ENCODE measurements at places on chromosomes 7 and 10. TPM values are rescaled to one million over a fixed set of nuclear protein-coding genes. Genes with fewer than 3 reads are reported as not detected.
A peak's percentile ranks its signal among the peaks of the same experiment; 100 is the strongest.

DNA sequence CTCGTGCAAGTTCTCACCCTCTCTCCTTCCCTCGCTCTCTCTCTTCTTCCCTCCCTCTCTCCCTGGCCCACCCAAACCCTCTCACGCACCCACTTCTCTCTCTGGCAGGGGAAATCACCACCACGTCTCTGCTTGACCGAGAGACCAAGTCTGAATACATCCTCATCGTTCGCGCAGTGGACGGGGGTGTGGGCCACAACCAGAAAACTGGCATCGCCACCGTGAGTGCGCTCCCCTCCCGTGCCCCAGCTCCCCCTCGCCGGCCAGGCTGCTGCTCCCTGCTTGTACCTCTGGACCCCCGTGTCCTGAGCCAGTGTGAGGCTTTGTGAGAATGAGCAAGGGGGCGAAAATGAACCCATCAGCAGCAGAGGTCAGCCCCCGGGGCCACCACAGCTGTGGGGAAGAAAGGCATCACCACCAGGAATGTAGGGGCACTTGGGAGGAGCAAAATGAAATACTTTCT is 25.5 kb downstream of the C10orf105 start:
- DNase-seq: no peak

DNA sequence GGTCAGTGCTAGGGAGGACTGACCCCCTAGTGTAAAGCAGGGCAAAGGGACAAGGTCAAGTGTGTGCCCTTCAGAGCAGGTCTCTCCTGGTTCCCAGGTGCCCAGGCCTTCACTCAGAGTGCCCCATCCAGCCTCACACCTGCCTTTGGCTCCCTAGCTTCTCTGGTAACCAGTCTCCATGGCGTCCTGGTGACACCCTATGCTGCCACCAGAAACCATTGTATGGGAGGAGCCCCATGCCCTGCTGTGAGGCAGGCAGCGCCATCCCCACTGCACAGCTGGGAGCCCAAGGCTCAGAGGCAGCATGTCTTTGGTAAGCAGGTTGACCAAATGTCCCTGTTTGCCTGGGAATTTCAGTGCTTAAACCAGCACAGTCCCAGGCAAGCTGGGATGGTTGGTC is 33.1 kb upstream of the HMX3 start:
- no peak for DNase-seq

- peak; percentile 92 for DNase-seq
Observed at GRCh38 chr10:30782537-30783461, 153.2 kb upstream of the LYZL2 start.

- peak; percentile 25 for DNase-seq
Observed at GRCh38 chr10:101467286-101467770, 113.4 kb downstream of the BTRC start.

DNA sequence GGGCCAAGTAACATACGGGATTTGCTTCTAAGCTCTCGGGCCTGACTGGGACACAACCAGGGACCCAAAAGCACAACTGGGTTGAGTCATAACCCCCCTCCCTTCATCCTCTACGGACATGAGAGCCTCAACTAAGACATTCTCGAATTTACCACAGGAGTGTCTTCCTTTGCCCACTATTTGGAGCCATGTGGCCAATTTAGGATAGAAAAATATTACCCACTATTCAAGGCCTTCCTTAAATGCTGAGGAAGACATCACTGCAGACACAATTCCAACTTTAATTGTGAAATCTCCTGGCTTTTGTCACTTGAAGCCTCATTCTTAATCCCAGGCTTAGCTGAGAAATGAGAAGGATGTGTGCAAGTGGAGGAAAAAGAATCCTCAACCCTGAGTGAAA is 11.8 kb downstream of the CTBP2 start:
- peak; percentile 15 for DNase-seq

DNA sequence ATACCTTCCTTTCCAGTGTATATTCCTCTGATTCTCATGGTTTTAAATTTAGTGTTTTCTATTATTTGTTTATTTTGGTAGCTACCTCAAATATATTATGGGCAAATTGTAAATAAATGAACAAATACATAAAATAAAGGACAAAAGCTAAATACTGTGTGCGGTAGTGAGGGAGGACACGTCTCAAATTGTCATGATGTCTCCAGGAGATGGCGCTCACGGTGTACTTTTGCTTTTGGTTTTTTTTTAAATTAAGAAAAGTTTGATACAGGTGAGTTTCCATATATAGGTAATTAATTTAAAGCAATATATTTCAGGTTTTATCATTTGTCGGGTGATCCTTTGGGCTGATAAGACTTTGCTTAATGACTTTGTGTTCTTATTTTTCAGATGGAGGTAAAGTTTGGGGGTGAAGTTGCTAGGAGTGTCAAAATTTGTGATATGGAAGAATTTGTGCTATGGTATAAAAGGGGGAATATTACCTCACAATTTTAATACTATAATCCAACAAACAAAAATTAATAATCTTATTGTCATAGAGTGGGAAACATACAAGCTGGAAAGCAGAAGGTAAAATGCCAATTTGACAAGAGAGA is 68.4 kb upstream of the TMEM229A start:
- no peak for DNase-seq

- DNase-seq: no peak
Observed at GRCh38 chr7:37218956-37219355, 229.7 kb downstream of the ELMO1 start.

DNA sequence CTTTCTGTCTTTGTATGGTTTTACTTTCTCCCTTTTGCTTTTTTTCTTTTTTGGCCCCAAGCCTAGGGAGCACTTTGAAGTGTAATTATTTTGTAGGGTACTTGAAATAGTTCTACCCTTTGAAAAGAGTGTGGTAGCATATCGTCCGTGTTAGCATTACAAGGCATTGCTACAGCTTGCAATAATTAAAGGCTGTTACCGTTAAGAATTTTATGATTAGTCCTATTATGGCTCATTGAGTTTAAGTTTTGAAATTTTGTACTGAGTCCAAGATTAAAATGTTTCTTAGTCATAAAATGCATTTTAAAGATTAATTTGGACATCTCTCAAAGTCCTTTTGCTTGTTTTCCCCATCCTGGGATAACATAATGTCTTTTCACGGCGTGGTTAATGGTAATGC is 490.0 kb upstream of the LRRN3 start:
- no peak for DNase-seq

DNA sequence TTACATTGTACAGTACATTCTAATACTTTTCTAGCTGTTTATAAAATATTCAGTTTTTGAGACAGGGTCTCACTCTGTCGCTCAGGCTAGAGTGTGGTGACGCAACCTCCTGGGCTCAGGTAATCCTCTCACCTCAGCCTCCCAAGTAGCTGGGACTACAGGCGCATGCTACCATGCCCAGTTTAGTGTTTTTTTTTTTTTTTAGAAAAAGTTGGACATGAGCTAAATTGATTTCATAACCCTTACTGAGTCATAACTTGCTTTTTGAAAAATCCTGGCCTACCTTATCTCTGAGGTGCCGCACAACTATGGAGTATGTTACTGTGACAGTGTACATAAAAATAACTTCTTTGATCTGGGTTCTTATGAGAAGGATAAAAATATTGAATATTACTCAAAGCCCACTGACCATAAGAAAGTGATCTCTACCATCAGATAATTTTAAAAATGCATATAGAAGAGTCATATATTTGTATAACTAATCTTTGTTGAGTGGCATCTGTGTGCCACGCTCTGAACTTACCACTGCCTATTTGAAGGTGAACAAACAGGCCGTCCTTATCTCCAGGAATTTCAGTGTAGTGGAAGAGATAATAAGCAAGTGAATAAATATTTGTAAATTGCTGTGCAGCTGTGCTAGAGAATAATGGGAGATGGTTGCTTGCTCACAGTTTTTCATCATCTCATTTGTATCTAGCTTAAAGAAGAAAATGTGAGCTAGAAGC is 73.2 kb downstream of the PPP1R9A start:
- no peak for DNase-seq

- no peak for DNase-seq
Observed at GRCh38 chr10:124453960-124454610, 4.2 kb upstream of the NKX1-2 start.

- no peak for DNase-seq
Observed at GRCh38 chr10:91772869-91773268, 25.4 kb upstream of the TNKS2 start.

DNA sequence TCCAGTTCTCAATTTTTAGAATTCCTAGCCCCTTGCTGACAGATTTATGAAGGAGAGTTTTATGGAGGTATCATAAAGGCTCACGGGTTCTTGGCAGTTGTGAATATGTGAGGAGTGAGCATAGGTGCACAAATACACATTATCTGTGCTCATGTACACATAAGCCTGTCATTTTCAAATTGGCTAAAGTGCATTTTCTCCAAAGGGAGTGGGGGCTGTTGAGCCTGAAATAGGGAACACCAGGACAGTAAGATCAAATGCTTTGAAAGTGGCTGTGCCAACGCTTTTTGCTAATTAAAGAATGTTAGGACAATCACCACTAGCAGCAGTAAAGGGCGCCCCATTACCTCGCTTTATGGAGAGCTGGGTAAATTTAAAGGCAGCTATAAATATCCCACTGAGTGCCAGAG is 8.3 kb upstream of the LRRC4 start:
- DNase-seq: no peak

DNA sequence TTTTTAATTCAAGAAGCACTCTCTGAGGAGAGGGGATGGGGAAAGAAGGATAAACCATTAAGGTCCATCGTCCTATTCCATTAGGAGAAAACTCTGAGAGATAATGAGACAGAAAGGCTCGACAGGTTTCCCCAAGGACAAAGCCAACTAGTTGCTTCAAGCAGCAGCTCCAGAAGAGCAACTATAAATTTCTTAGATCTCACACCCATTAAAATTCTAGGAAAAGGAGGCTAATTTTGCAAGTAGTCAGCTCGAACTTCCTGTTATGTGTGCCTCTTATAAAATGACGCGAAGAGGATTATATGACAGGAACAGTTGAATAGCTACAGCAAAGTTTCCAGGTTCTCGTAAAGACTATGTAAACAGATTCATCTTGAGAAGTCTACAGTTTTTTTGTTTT is 52.0 kb upstream of the ST8SIA6 start:
- DNase-seq: no peak

DNA sequence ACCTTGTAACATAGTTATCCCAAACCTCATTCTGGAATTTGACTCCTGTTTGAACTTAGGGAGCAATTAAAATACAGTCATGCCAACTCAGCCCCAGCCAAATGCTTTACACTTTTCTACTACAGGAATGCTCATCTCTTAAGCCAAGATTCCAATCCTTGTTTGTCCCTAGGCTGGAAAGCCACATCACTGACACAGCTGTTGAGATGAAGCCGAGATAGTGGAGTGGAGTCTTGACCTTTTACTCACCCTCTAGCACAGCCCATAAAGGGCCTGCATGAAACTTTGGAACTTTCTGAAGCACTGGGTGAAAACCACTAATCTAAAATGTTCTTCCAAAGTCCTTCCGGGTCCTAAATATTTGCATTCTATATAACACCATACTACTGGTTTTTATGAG is 247.3 kb downstream of the ETV1 start:
- DNase-seq: no peak

DNA sequence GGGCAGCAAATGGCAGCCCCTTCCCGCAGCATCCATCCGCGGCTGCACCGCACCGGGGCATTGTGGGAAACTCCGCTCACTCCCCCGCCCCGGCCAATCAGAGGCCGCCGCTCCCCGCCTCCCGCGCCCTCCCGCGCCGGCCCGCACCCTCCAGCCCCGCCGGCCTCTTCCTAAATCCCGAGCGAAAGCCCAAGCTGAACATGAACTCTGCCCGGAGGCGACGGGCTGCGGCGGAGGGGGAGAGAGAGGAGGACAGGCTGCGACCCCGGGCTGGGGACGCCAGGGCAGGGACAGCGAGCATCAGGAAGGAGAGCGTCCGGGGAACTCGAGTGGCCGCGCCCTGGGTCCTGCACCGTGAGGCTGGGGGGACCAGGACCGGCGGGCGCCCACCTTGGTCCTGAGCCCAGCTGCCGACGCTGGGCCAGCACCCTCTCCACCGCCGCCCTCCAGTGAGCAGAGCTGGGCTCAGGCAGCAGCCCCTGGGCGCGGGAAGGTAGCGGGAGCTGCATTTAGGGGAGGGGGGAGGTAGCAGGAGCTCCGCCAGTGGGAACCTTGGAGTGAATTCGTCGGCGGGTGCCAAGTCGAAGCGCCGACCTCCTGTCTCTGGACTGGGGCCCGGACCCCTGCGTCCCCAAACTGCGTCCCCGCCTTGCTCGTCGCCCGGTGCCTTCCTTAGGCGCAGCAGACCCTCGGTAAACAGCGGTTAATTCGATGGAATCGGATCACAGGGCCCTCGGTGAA is at the start of gene DGKI:
DGKI (minus strand) TSS at position 148 of the 741 bp plus-strand sequence.
- DNase-seq: no peak

DNA sequence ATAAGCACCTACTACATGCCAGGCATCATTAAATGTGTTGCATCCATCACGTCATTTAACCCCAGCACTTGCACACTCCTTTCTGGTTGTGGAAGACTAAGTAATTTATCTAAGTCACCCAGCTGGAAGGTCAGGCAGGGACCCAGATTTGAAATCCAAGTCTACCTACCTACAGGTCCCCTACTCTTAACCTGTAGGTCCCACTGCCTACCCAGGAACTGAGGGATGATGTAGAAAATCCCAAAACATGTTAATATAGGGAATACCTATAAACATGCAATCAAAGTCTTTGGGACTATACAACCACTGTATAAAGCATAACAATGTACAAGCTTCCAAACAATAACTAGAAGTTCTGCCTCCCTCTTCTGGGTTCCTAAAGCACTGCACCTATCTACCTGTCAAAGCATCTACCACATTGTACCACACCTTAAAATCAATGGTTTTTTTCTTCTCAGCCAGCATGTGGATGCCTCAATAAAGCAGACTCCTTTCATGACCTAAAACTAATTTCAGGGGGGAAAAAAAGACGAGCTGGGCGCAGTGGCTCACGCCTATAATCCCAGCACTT is 5.6 kb downstream of the IL6 start:
- no peak for DNase-seq

- no peak for DNase-seq
Observed at GRCh38 chr10:34587002-34587679, 228.0 kb downstream of the PARD3 start.

The DNAJC30 gene
- 3.4 TPM for total RNA-seq

The PPP1R9A gene
- 15.0 TPM for total RNA-seq

The RNF32 gene
- 0.89 TPM for total RNA-seq

The TMEM176B gene
- 24.6 TPM for total RNA-seq

The ASIC3 gene
- 0.39 TPM for total RNA-seq

The OR2A12 gene
- not detected for total RNA-seq

The TRIM73 gene
- total RNA-seq: 1.7 TPM

The EPHA1 gene
- total RNA-seq: 16.2 TPM

All from skin of body (tissue), 3 donors.